Retina (tissue), 1 donor: ENCODE measurements at places on chromosomes 11 and 22.

GRCh38 chr11:129275828-129276227, 83.7 kb upstream of the ARHGAP32 start:
- no peak for DNase-seq

- DNase-seq, result no peak
Observed at GRCh38 chr22:21686193-21686608, 20.4 kb downstream of the PPIL2 start.

- DNase-seq, result no peak
Observed at GRCh38 chr22:25368271-25368670, 148.8 kb downstream of the CRYBB2 start.

DNA sequence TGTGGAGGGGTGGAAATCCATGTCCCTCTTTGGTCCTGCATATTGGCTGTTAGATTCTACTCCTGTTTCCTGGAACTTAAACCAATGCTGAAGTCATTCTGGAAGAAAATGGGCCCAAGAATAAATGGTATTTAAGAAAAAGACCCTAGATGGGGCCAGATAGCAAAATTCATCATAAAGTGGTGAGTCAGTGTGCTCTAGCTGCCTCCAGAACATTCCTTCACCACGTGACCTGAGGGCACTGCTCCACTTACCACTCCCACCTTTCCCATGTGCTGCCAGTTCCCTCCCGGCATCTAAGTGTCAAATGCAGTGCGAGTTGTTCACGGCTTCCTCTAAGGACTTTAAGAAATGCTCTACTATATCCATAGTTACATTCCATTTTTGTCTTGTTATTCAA, 30.9 kb upstream of the NAP1L4 start:
- no peak for DNase-seq
